ENCODE measurements at places on chromosomes 4 and X. TPM values are rescaled to one million over a fixed set of nuclear protein-coding genes. Genes with fewer than 3 reads are reported as not detected.

RBBP7 gene
- total RNA-seq: 198 TPM

DNA sequence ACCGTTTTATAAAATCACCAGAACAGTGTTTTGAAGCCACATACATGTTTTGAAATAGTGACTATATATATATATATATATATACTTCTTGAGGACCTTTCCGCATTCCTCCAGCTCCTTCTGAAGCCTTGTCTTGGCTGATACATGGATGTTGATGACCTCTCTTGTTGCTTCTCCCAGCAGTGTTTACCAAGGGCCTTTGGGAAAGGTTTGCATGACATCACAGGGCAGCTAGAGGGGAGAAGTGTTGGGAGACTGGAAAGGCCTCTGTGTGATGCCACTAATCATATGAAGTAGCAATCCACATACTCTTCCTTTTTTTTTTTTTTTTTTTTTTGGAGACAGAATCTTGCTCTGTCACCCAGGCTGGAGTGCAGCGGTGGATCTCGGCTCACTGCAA is 22.5 kb downstream of the WDR44 start:
- DNase-seq: no peak

XPNPEP2 gene
- total RNA-seq: 0.43 TPM

DNA sequence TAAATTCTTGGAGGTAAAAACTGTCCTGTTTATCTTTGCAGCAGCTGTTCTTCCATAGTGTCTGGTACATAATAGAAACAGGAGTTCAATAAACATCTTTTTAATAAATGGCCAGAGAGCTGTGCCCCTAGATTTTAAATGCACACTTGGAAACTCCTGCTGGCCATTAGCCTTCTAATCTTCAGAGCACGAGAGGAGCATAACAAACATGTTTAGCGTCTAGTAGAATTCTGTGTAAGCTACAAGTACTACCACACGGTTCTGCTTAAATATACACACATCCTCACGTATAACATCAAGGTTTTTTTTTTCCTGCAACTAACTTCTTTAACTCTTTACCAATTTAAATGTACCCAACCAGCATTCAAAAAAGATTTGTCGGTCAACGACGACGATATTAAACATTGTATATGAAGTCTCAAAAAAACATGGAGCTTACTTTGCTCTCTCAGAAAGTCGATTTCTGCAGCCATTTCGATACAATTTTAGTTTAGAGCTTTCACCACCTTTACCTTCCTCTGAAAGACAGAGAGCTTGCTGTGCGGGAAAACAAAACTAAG is 628 bp downstream of the SCLT1 start:
- no peak for DNase-seq

HS3ST1 gene
- not detected for total RNA-seq

BANK1 gene
- total RNA-seq: not detected

DNA sequence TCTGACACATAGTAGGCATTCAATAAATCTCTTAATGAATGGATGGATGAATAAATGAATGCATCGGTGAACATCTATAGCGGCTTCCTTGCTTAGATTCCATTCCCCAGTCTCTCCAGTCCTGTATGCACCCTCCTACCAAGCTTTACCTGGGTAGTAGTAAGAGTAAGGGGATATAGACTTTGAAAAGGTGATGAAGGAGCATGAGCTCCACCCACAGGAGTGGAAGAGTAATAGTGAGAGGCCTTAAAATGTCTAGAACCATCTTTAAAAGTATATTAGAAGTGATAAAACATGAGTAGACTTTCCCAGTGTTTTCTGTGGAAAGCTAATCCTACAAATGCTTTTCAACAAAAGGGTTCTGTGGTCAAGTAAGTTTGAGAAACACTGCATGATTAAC is 35.5 kb upstream of the GPC3 start:
- DNase-seq: no peak

DNA sequence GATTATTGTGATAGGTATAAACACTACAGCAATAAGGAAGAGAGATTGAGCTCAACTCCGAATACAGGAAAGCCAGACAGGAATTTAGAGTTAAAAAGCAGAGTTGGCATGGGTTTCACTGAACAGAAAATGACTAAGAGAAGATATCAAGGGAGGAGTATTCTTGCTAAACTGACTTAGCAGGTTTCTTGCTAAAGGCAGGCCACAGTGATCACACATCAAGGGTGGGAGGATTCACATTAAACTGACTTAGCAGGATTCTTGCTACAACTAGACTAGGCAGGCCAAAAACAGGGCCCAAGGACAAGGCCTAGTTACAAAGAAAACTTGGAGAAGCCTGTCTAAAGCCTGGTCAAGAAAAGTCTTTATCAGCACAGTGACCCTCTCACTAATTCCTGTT is 195.1 kb downstream of the MAGEB5 start:
- DNase-seq: no peak

GRCh38 chrX:12610079-12610478 is 181.1 kb upstream of the PRPS2 start:
- no peak for DNase-seq

FABP2 gene
- total RNA-seq: not detected

GRCh38 chr4:15238720-15239119 is 189.1 kb upstream of the C1QTNF7 start:
- peak; percentile 58 for DNase-seq

DNA sequence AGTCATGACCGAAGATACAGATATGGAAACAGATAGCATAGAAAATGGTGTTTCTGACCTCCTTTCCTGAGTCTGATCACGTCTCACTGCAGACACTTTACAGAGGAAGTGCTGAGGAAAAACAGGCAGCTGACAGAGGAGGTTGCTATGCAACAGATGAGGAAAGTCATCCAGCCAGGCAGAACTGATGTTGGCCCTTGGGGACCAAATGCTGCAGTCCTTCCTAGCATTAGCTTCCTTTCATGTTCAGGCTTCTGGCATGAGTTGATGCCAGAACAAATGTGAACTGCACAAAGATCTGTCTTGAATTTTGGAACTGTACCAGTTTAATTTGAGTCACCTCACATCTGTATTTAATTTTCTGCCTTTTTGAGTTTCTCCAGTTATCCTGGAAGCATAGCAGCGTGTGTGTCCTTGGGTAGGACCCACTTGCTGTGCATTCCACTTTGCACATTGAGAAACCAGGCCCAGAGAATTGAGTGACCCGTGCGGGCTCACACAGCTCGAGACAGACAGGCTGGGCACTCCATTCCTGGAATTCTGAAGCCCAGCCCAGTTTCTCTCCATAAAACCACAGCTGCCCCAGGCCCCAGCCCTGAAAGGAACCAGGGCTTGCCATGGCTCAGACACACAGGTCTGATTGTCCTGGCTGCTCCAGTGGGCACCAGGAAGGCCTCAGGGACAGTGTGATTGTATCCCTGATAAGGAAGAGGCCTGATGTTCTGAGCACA is 1.4 kb upstream of the MAGED1 start:
- DNase-seq: peak; percentile 5

GRCh38 chr4:75769036-75769435 is 44.7 kb downstream of the USO1 start:
- DNase-seq: no peak

DNA sequence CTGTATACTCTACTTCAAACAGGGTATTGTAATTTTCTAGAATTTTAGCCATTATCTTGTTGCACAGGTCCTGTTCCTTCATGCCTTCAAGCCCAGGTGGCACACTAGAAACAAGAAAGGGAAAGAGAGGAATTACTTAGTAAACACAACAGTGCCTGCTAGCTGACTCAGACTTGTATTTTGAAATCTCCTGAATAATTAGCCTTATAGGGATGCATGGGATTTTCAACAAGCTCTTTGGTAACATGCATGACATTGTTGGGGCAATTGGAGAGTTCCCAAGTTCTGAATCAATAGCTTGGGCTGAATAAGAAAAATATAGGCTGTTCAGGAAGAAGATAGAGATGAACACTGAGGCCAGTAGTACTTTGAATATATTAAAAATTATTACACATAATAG is 118.8 kb downstream of the FAM13A start:
- no peak for DNase-seq

DNA sequence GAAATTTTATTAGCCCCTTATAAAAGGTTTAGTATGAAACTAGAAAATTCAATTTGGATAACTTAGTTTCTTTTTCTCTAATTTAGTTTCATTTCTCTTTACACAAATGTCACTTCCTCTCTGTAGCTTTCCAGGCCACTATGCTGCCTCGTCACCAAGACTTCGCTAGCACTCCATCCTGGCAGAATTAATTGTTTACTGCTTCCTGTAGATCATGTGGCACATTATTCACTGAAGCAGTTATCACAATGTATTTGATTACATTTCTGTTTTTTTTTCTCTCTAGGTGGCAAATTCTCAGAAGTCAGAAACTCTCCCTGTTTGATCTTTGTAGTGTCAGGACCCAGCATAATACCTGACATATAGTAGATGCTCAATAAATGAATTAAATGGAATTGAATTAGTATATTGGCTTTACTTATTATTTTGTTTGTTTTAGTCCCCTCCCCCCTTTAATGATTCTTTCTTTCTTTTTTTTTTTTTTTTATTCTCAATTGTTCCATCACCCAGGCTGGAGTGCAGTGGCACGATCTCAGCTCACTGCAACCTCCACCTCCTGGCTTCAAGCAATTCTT is 9.3 kb upstream of the SAT1 start:
- peak; percentile 60 for DNase-seq

UGT2B17 gene
- total RNA-seq: not detected

DNA sequence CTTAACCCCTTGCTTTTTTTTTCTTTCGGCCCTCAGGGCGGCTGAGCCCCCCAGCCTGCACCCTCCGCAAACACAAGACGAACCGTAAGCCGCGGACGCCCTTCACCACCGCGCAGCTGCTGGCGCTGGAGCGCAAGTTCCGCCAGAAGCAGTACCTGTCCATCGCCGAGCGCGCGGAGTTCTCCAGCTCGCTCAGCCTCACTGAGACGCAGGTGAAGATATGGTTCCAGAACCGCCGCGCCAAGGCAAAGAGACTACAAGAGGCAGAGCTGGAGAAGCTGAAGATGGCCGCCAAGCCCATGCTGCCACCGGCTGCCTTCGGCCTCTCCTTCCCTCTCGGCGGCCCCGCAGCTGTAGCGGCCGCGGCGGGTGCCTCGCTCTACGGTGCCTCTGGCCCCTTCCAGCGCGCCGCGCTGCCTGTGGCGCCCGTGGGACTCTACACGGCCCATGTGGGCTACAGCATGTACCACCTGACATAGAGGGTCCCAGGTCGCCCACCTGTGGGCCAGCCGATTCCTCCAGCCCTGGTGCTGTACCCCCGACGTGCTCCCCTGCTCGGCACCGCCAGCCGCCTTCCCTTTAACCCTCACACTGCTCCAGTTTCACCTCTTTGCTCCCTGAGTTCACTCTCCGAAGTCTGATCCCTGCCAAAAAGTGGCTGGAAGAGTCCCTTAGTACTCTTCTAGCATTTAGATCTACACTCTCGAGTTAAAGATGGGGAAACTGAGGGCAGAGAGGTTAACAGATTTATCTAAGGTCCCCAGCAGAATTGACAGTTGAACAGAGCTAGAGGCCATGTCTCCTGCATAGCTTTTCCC is 3.4 kb downstream of the MSX1 start:
- peak; percentile 35 for DNase-seq

DNA sequence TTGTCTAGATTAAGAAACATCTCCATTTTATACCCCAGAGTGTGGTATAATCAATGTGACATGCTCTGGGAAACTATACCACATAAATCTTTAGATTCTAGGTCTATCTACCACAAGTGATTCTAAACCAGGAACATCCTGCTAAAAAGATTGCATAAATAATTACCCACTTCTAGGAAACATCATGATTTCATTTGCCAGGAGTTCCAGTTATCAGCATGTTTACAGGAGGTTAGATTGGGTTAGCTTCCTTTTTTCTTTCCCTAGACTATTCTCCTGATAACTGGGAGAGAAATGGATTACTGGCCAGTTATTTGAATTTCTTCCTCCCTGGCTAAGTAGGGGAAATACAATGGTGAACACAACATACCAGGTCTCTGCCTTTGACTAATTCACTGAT is 230.3 kb upstream of the BOD1L1 start:
- no peak for DNase-seq

DNA sequence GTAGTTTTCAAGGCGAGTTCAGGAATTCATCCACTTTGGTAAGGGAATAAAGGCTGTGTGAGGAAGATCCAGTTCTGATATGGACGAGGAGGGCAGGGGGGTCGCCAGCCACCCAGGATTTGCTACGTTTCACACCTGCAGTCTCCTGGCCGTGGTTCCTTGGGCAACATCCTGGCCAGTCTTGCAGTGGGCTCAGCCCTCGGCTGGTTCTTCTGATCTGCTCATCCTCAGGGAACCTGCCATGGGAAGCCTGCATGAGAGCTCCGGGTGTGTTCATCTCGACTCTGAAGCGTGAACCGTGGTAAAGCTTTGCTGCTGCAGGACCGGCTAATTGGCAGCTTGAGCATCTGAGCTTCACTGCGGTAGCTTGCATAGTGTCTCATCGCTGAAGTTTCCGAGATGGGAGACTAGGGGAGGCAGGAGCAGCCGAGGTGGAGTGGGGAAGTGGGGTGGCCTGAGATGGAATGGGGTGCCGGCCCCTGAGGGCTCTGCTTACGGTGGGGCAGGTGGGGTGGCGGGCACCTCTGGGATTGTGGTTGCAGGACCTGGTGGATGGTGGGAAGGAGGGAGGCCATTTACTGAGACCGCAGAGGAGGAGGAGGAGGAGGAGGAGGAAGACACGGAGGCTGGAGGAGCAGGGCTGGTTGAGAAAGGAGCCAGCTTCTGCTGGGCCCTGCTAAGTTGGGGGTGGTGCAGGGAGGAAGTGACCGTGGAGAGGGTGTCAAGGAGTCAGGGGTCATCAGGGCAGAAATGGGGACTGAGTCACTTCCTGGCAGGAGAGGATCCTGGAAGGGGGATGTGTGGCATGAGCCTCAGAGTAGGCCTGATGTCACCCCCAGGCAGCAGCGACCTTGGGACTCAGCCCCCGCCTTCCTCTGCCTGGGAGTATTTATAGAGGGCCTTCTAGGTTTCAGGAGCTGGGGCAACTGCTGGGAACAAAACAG is 213.1 kb upstream of the PSAPL1 start:
- DNase-seq: no peak

GRCh38 chrX:148958901-148959300 is 458.5 kb downstream of the AFF2 start:
- DNase-seq: no peak

NAT8L gene
- total RNA-seq: 0.39 TPM

- DNase-seq: no peak
Measured at GRCh38 chr4:107490116-107490515, 229.9 kb downstream of the PAPSS1 start.

DNA sequence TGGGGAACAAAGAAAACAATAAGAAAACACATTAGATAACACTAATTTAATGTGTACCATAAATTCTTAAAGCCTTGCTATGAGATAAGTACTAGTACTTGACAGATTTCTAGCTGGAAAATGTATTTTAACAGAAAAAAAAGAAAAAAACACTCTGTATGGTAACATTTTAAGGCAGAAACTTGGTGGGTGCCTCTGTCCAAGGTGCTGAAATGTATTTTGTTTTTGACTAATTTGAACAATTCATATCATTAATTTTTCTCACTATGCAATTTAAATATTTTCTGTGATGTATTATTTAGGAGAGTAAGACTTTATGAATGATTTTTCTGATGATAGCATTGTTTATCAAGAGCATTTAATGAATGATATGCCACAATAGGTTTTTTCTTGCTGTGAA is 107.5 kb downstream of the GABRG1 start:
- no peak for DNase-seq

HDX gene
- total RNA-seq: 1.5 TPM

- DNase-seq: no peak
Measured at GRCh38 chrX:131257367-131257766, 31.7 kb downstream of the IGSF1 start.

GRCh38 chrX:28015993-28016392 is 34.7 kb upstream of the DCAF8L1 start:
- no peak for DNase-seq

GRCh38 chr4:60683973-60684372 is 516.2 kb upstream of the ADGRL3 start:
- no peak for DNase-seq

HSFX3 gene
- not detected for total RNA-seq

USP38 gene
- total RNA-seq: 17.4 TPM

CT45A1 gene
- not detected for total RNA-seq

- no peak for DNase-seq
Measured at GRCh38 chr4:142101401-142101800, 465.0 kb downstream of the IL15 start.
